Right renal pelvis (tissue), 4 donors: ENCODE measurements at places on chromosomes 5 and 9. TPM values are rescaled to one million over a fixed set of nuclear protein-coding genes. Genes with fewer than 3 reads are reported as not detected.

DNA sequence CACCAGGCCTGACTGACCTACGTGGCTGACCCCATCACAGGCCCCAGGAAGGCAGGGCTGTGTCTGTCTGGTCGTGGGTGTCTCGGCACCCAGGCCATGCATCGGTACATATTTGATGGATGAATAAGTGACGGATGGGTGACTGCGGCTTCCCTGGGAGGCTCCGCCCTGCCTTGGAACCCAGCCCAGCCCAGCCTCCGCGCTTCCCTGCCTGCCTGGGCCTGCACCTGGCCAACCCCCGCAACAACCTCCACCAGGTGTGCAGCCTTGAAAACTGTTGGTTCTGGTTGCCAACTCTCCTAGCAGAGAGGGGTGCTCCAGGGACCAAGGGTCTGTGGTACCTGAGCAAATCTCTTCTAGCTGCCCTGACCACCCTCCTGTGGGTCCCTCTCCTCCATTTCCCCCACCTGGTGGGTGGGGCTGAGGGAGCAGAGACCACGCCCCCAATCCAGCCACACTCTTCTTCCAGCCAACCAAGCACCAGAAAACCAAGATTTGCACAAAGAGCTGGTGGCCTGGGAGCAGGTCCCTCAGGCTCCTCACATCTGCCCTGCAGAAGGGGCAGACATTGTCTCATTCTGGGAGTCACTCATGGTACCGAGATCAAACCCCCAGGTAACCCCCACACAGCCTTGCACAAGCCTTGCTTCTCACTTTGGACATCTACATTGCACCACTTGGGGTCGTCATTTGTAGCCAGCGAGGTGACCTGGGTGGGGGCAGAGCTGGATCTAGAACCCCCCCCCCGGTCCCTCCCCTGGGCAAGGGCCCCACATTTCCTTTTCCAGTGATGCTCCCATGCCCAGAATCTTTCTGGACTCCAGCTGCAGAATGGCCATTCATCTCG is 100.6 kb upstream of the IER5L start:
- no peak for DNase-seq

DNA sequence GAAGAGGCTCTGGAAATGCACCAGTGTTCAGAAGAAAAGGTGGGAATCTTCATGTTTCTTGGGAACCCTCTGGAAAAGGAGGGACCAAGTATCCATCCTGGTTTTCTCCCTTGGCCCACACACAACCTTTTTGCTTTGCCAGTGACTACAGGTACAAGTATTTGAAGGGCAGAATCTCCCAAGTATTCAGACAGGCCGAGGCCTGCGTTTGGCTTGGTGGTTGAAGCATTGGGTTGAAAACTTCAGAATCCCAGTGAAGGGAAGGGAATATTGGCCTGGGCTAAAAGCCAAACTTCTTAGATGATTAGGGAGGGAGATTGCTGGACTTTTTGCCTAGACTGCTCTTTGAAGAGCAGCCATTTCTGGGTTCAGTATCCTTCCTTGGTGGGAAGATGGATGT is 71.9 kb downstream of the UBAP1 start:
- DNase-seq = no peak

DNA sequence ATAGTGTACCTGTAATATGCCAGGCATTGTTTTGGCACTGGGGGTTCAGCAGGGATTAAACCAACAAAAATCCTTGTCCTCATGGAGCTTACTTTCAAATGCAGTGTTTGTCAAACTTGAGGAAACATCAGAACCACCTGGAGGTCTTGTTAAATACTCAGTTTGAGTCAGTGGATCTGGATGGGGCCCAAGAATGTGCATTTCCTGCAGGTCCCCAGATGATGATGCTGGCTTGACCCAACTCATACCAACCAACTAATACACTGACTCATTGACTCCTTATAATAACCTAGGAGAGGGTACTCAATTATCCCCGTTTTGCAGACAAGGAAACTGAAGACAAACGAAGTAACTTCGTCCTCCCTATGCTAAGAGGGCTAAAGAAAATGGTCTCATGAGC is 11.3 kb downstream of the WWC1 start:
- DNase-seq = no peak

DNA sequence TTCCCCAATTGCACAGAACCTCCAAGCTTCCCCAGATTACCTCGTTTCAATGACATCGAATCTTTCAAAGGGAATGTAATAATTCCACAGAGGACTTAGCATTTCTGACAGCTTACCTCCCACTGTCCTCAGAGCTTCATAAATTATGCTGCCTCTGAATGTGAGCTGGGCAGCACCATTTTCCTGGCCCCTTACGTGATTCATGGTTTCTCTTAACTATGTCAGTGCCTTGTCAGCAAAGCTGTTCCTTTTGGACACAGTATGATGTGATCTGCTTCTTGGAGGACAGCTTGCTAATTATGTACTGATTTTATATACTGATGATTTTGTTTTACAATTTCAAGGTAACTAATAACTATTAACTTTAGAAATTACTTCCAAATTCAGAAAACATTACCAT is 27.7 kb upstream of the SSBP2 start:
- no peak for DNase-seq

DNA sequence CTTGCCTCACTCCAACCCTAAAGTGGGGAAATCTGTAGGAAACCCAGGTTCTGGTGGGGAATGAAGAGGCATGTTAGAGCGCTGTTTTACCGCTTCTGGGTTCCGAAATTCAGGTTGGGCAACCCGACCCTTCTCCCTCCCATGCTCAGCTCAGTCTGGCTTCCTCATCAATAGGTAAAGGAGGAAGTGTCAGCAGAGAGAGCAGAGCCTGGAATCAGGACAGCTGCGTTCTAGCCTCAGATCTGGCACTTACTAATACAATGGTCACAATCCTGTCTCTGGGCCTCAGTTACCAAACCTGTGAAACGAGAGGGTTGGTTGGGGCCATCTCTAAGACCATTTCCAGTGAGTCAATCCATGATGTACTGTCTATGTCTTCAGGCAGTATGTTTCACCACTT is 16.2 kb upstream of the TNIP1 start:
- no peak for DNase-seq

DNA sequence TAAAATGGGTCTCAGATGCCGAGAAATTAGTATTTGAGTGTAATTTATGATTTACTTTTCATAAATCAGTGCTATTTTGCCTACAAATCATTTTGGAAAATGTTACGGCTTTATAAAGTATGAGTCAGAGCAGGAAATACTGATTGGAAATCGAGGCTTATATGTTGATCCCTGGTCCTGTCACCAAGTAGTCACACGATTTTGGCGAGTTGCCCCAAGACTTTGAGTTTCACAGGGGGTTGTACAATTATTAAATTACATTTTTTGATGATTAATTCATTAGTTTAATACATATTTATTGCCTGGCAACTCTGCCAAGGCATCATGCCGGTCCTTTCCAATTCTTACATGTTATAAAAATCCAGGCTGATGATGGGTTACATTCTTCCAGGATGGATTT is 443.9 kb upstream of the KLF4 start:
- no peak for DNase-seq

DNA sequence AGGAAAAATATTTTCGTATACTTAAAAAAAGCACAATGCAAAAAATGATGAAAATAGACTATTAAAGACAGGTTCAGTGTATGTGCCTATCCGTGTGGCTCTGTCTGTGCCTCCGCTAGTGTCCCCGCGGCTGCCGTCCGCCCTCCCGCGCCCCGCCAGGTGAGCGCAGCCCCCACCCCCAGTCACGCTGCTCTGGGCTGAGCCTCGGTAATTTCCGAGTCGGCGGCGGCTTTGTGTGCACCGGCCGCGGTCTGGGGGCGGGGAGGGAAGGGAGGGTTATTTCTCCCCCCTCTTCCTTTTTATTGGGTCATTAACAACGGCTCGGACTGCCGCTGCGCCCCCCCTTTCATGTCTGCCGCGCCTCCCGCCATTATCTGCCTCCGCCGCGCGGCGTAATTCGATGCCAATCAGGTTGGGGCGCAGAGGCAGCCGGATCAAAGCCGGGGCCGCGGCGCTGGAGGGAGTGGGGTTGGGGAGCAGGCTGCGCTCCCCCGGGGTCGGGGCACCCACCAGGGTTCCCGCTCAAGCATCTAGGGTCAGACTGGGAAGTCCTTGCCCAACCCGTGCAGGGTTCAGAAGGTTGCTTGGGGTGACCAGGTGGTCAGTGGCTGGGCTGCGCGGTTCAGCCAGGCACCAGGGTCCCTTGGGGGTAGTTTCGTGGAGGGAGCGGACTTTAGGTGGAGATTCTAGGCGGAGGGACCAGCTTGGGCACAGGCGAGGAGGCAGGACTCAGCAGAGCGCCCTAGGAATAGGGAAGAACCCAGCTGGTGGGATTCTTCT is 39.5 kb upstream of the PSD2 start:
- no peak for DNase-seq

The LCN9 gene
- polyA plus RNA-seq = not detected

The BTNL9 gene
- 7.0 TPM for polyA plus RNA-seq

GRCh38 chr5:60992871-60993270 is 47.9 kb downstream of the NDUFAF2 start:
- DNase-seq = no peak

The TXNDC8 gene
- polyA plus RNA-seq = not detected

DNA sequence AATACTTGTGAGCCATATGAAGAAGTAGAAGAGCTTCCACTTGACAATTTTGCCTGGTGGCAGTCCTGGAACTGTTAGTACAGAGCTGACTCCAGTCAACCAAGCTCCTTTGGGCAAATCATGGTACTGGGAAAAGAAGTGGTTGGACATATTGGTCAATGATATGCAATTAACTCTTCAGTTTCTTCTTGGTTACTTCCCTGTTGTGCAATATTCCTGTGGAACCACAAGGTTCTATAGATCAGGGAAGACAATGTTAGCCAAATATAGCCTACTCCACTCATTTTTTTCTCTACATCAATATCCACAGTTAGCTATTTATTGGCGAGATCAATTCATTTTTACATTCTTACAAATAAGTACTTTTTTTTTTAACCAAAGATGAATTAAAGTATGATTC is 14.4 kb upstream of the GDA start:
- DNase-seq = no peak

DNA sequence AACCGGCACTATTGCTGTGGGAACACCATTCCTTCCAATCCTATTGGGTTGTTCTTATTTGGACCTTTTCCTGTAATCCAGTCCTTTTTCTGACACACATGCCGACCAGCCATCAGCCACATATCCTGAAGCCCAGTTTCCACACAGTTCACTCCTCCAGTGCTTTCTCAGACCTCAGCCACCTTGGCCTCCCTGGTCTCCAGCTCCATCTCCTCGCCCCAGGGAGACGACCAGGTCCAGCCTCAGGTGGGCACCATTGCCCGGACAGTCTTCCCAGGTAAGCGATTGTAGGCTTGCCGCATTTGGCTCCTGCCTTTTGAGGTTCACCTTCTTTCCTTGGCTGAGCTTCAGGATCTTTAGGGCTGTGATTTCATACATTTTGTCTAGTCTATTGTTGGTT is 15.2 kb upstream of the TERT start:
- no peak for DNase-seq

DNA sequence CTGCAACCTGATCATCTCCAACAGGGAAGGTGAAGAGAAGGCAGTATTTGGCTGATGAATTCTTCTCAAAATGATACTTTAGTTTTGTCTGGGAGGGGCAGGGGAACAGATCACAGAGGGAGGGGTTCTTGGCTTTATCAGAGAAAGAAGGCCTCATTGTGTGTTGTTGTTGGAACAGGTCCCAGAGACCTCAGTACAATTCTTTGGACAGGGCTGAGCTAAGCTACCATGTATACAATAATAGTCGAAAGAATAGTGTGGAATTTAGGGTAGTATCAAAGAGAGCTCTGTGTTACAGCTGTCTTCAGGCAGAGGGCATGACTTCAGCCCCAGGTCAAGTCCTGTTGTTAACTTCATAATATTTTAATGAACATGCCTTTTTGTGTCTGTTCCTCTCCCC is 39.9 kb downstream of the ARHGAP26 start:
- DNase-seq = no peak

DNA sequence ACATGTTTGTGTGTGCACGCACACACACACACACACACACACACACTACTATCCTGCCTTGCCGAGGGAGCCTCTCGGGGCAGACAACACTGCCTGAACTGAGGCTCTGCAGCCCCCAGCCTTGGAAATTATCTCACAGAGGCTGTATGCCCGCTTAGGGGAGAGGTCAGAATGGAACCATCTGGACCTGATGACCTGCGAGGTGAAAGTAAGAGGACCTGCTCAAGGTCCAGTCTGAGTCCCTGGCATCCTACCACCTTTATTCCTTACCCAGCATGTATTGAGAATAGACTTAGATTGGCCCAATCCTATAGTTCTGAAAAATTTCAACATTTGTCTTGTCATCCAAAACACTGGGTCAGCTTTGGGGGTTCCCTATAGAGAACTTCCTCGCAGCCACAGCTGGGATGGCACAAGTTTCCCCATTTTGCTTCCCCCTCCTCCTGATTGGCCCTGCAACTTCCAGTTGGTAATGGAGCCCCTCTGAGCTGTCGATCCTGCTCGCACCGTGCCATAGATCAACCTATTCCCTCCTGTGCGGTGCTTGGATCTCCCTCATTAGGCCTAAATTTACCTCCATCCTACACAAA is 10.2 kb downstream of the MVB12B start:
- no peak for DNase-seq

The TMEM215 gene
- 0.26 TPM for polyA plus RNA-seq

- DNase-seq = no peak
These were observed 183.8 kb upstream of the CD180 start for GRCh38 chr5:67380431-67380830.

The CFAP90 gene
- 5.9 TPM for polyA plus RNA-seq

GRCh38 chr5:2626572-2626971 is 124.9 kb downstream of the IRX2 start:
- no peak for DNase-seq

The RUSC2 gene
- polyA plus RNA-seq = 20.7 TPM

DNA sequence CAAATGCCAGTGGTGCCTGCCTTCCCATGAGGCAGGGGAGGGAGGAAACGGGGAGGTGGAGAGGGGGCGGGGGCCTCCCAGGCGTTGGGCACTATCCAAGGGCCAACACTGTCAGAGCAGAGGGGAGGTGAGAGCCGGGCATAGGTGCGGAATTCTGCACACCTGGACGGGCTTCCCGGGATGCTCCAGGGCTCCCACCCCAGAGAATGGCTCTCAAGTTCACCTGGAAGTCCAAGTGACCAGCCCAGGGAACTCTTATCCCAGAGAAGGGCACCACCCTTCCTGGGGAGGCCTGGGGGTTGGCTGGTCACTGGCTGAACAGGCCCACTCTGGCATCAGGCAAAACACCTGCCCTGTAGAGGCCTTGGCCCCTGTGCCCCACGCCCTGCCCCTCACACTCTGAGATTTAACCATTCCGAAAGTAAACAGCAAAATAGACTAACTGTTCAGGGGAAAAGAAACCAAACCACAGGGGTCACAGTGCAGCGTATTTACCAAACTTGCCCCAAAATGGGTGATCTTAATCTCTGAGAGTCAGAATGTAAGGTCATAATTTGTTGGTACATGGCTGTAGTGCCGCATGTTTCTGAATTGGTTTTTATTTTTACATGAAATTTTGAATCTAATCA is 2.7 kb downstream of the CSF2 start:
- DNase-seq = no peak
